Body of pancreas (tissue), 4 donors: ENCODE measurements at places on chromosomes 7 and 10.
A peak's percentile ranks its signal among the peaks of the same experiment; 100 is the strongest.

GRCh38 chr7:18353339-18353738 is 142.2 kb upstream of the HDAC9 start:
- no peak for DNase-seq

GRCh38 chr10:3775696-3776551 is 9.1 kb downstream of the KLF6 start:
- no peak for DNase-seq

DNA sequence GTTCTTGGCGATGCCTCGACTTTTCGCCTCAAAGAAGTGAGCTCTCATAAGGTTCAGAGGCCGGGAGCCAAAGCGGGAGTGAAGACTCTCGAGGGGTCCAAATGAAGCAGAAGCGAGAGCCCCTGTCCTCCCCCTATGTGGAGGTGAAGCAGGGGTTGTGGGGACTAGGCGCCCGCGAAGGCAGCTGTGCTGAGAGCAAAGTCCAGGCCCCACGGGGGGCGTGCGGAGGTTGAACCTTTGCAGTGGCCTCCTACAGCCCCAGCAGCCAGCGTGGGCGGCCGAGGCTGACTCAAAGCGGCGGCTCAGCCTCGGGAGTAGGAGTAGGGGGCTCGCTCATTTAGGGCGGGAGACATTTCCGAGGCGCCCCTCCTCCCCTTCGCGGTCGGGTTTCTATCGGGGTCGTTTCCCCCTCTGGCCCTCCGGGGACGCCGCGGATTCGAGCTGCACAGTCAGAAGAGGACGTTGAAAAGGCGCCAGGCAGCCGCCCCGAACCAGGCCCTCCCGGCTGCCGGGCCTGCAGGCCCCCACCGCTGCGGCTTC is 553 bp upstream of the ADD3 start:
- DNase-seq, result no peak

- DNase-seq, result peak; percentile 70
These were observed 10.3 kb downstream of the PODXL start for GRCh38 chr7:131546126-131546525.

DNA sequence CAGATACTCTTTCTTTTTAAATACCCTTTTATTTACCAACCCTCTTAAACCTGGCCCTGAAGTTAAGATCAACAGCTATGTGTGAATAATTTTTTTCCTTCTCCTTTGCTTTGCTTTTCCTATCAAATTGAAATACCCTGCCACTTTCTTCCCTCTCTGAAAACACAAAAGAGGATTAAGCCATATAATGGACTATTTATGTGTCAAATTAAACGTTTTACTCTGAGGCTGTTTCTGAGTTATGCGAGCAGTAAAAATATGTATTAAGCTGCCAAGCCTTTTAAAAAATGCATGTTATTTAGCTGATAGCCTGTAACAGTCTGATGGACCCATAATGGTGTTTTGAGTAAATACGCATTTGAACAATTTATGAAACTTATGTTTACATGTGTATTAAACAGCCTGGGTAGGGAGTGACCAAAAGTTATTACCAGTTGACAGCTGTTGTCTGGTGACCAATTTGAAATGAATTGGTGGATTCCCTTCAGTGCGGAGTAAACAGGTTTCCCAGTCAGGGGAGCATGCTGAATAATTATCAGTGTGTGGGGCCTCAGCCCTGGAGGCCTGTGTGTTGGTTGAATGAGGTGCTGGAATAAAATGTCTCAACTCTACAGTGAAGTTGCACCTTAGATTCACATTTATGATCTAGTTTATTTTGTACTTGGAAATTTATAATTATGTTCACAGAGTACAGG is 89.6 kb downstream of the AUTS2 start:
- no peak for DNase-seq

GRCh38 chr10:122258136-122259074 is 12.7 kb upstream of the BTBD16 start:
- DNase-seq, result no peak

- no peak for DNase-seq
These were observed 31.8 kb downstream of the PCLO start for GRCh38 chr7:83130623-83131545.
